Caco-2 (cell line): ENCODE measurements at places on chromosomes 13 and 19.

GRCh38 chr19:17048885-17049453, 22.4 kb upstream of the CPAMD8 start:
- H3K36me3 ChIP-seq: no peaks in the 10 kb centered on the region; the same call in 1 of the 2 replicates
- H3K4me3 ChIP-seq: no peak overlapping the region
- H3K4me1 ChIP-seq: no peaks in the 10 kb centered on the region
- no peaks in the 10 kb centered on the region for H3K27me3 ChIP-seq
- no peak overlapping the region for H3K27ac ChIP-seq

DNA sequence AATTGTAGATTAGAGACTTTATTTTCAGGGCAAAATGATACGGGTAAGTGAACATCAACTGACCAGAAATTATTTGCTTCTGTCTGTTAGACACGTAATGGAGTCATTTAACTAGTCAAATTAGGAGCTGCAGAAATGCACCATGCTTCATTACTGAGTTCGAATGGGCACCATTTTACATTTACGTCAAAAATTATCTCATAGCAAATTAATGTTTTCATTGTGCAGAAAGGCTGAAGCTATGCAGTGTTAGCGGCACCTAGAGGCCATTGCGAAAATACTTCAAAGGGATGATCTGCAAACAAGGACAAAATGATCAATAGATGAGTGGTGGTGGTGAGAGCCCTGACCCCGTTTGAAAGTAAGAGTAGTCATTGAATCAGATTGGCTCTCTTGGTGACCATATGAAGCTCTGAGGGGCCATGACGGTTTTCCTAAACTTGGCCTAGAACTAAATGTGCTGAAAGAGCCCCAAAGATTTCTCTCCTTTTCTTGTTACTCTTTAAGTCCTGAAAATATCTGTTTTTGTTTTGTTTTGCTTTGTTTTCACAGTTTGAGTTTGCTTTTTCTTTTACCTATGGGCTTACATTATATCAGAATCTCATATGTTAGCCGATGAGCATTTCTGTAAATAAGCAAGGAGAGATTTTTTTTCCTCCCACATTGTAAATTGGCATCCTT, 277.9 kb downstream of the ZNF536 start:
- H3K36me3 ChIP-seq: no peaks in the 10 kb centered on the region
- DNase-seq: peak; percentile 48
- H3K27me3 ChIP-seq: no peaks in the 10 kb centered on the region; the same call in 1 of the 2 replicates
- H3K27ac ChIP-seq: no peak overlapping the region
- H3K4me1 ChIP-seq: no peaks in the 10 kb centered on the region

- H3K27me3 ChIP-seq: no peaks in the 10 kb centered on the region
- no peaks in the 10 kb centered on the region for H3K36me3 ChIP-seq
- no peak for DNase-seq
- peaks cover 9% of the 10 kb centered on the region; the same call in 1 of the 2 replicates for H3K4me1 ChIP-seq
- no peak overlapping the region for H3K4me3 ChIP-seq
Observed at GRCh38 chr13:40787062-40787461, 2.3 kb upstream of the SLC25A15 start.

- no peak overlapping the region for H3K27ac ChIP-seq
- H3K27me3 ChIP-seq: no peaks in the 10 kb centered on the region
- H3K4me3 ChIP-seq: no peak overlapping the region
- DNase-seq: no peak
- no peaks in the 10 kb centered on the region for H3K4me1 ChIP-seq
Observed at GRCh38 chr19:13215572-13216380, 65.6 kb downstream of the IER2 start.

GRCh38 chr13:54004026-54004699, 975.5 kb downstream of the OLFM4 start:
- no peak for DNase-seq
- no peaks in the 10 kb centered on the region for H3K36me3 ChIP-seq
- no peaks in the 10 kb centered on the region for H3K4me1 ChIP-seq
- no peaks in the 10 kb centered on the region for H3K27me3 ChIP-seq
- no peak overlapping the region for H3K4me3 ChIP-seq

DNA sequence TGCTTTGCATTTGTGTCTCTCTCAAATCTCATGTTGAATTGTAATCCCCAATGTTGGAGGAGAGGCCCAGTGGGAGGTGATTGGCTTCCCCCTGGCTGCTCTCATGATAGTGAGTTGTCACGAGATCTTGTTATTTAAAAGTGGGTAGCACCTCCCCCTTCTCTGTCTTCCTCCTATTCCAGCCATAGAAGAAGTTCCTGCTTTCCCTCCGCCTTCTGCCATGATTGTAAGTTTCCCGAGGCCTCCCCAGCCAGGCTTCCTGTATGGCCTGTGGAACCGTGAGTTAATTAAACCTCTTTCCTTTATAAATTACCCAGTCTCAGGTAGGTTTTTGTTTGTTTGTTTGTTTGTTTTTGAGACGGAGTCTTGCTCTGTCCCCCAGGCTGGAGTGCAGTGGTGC, 3.8 kb downstream of the LILRA4 start:
- no peaks in the 10 kb centered on the region for H3K4me1 ChIP-seq
- H3K27ac ChIP-seq: no peak overlapping the region
- DNase-seq: no peak
- H3K4me3 ChIP-seq: no peak overlapping the region
- H3K27me3 ChIP-seq: no peaks in the 10 kb centered on the region; the same call in 1 of the 2 replicates
- no peaks in the 10 kb centered on the region for H3K36me3 ChIP-seq

DNA sequence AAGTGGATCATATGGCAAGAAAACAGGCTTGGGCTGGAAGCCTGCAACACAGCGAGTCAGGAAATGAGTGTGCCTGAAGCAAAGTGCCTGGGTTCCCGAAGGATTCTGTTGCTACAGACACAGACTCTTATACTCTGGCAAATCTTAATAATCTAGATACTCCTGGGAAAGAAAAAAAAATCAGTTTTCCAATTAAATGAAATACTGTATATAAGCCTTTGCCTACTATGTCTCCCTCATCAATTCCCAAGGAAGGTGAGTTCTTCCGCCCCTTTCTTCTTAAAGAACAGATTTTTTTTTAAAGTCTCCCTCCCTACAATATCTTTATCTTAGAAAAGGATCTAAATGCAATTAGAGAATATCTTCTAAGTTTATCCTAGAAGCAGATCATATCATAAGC, 10.3 kb downstream of the ZFP82 start:
- H3K4me1 ChIP-seq: no peaks in the 10 kb centered on the region
- H3K36me3 ChIP-seq: no peaks in the 10 kb centered on the region; the same call in 1 of the 2 replicates
- H3K27me3 ChIP-seq: no peaks in the 10 kb centered on the region
- no peak overlapping the region for H3K4me3 ChIP-seq
- no peak for DNase-seq
- no peak overlapping the region for H3K27ac ChIP-seq
